Jurkat, Clone E6-1 (cell line): ENCODE measurements at places on chromosomes 3 and 15.

DNA sequence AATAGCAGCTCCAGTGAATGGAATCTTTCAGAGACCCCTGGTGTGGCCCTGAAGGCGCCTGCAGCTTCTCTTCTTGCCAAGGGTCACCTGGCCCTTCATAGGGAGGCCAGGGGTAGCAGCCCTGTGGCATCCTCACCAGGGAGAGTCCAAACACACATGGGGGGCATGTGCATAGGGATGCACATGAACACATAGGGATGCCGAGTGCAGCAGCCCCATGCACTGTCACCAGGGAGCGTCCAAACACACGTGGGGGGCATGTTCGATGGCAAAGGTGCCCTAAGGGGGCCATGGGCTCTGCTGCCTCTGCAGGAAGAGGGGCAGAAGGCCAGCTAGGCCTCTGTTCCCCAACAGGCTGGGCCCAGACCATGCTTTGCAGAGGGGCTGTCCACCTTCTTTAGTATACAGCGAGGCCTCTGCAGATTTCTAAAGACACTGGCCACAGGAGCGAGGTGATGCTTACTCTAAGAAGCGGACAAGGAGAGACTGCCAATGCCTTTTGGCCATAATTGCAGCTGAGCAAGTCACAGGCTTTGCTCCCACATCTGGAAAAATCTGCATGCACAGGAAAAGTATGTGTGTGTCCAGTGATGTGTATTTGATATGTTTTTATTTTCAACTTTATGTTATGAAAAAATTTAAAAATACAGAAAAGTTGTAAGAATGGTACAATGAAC lies 21.0 kb downstream of the ANAPC13 start:
- no peak for DNase-seq

GRCh38 chr3:152719264-152719663 lies 115.7 kb upstream of the P2RY1 start:
- no peak for DNase-seq

DNA sequence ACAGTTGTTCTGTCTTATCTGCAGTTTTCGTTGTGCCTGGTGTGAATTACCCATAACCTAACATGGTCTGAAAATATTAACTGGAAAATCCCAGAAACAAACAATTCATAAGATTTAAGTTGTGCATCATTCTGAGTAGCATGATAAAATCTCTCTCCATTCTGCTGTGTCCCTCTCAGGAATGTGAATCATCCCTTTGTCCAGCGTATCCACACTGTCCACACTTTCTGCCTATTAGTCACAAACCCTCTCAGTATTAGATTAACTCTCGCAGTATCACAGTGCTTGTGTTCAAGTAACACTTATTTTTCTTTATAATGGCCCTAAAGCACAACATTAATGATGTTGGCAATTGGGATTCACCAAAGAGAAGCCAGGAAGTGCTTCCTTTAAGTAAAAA lies 203.2 kb downstream of the CGGBP1 start:
- no peak for DNase-seq

- DNase-seq: peak; percentile 41
These were observed 294.8 kb downstream of the PLCL2 start for GRCh38 chr3:17179381-17180205.

DNA sequence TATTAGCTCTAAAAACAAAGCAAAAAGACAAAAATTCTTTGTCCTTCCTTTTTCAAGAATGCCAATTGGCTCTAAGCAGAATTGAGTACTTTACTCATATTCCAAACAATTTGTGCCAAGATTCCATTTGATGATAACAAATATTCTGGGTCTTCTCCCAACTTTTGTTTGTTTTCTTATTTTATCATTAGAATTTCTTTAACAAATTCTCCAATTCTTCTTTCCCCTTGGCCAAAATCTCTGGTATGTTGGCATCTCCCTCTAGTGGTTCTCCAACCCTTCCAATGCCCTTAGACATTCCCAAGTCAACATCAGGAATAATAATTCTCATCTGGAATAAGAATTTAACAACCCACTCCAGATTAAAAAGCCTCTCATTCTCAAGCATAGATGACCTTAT lies 5.3 kb downstream of the CPOX start:
- no peak for DNase-seq

DNA sequence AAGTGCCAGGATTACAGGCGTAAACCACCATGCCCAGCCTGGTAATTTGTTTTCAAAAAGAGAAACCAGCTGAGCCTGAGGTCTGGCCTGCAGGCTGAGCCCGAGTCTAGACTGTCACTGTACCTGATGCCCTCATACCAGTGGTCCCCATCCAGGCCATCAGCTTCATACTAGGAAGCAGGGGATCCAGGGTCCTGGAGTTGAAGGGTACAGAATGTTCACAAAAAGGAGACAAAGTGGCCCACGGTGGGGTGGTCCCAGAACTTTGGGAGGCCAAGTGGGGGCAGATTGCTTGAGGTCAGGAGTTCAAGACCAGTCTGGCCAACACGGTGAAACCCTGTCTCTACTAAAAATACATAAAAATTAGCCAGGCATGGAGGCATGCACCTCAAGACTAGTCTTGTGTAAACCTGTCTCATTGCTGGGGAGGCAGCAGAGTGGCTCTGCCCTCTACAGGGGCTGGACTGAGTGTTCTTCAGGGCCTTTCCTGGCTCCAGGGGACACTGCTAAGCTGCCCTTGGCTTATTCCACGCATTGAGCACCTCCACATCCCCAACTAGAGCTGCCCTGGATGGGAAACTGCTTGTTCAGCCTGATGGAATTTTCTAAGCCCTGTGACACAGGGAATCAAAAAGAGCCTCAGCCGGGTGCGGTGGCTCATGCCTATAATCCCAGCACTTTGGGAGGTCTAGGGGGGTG lies 7.9 kb upstream of the HHATL start:
- DNase-seq: no peak

DNA sequence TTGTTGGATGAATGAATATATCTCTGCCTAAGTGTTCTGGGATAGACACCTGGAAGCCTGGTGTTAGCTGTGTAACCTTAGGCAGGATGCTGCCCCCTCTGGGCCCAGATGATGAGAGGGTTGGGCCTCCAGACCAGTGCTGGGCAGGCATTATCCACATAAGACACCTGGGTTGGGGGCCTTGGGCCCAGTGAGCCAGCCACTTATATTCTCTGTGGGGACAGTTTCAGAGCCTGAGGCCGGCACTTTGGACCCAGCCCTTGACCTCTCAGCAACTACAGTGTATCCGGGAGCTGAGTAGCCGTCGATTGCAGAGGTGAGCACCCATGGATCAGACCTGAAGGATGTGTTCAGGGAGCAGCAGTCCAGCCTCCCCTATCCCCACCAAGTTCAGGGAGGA lies 2.2 kb downstream of the HEMK1 start:
- DNase-seq: no peak

DNA sequence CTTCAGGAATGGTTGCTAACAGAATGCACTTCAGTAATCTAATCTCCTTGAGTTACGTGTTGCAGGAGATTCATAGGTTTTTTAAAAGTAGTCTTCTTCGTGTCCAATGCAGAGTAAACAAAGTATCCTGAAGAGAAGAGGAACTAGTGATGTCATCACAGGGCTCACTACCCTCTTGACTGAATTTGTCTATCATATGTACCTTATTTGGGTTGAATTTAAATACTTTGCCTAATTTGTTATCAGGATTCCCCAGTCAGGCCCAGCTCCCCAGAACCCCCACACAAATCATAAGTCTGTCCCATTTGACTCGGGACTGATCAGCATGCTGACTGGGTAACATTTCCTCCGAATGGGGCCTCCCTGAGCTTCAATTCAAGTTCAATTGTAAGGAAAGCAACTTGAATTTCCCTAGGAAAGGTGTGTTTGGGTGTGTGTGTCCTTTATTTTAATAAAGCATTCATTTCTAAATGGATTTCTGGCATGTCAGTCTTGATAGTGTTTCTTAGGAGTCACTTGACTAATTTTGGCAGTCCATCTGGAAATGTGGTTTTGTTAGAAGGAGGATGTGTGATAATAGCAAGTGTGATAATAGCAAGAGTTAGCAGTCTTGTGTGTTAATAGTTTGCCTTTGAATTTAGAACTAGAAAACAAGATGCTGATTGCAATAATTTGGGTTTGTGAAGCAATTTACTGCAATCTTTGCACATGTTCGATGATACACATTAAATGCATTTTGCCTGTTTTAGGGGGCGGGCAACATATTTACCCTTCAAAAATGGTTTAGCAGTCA lies 21.9 kb downstream of the OXNAD1 start:
- DNase-seq: no peak

DNA sequence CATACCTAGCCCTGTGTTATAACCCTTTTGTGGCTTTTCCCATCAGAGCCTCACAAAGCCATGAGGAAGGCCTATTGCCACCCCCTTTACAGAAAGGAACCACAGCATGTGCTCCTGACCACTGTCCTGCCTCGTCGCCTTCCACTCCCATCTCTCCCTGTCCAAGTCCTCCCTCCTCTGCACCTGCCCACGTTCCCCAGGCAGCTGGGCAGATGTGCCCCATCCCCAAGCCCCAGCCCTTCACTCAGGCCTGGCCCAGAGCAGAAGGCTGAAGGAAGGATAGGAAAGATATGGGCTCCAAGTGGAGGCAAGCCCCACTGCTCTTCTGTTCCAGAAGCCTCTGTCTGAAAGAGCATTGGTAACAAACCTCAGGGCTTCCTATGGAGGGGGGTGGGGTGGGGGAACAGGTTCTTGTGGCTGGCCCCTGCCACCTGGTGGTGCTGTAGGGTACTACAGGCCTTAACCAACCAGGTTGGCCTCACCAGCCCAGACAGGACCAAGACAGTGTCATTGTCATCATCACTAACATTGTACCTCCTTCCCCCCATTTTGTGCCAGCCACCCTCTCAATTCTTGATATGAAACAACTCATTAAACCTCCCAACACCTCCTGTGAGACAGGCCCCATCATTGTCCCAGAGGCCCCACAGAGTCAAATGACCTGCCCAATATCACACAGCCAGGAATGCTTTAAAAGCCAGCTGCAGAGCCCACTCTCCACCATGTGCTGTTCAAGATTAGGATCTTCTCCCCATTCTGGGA lies 10.0 kb downstream of the POC1A start:
- peak; percentile 79 for DNase-seq

GRCh38 chr3:49294343-49294742 lies 17.3 kb upstream of the C3orf62 start:
- no peak for DNase-seq

GRCh38 chr15:83747050-83747717 lies 93.3 kb downstream of the ADAMTSL3 start:
- DNase-seq: no peak

GRCh38 chr3:141859651-141860050 lies 16.8 kb upstream of the ATP1B3 start:
- DNase-seq: no peak

DNA sequence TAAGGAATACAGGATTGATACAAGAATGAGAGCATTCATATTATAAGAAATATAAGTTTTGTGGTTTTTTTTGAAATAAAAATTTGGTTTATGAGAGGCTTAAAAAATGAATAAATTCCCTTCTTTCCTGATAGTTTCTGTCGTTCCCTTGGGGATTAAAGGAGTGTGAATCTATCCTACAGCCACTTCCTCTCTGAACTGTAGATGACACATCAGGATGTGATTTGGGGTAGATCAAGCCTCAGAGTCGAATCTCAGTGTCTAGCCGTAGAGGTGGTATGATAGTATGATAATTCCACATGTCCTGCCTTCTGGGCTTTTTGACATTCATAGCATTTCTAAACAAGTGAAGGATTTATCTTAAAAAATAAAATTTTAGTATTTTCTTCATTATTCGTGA lies 343.1 kb downstream of the LPP start:
- no peak for DNase-seq

- DNase-seq: no peak
These were observed 504.1 kb upstream of the CDIN1 start for GRCh38 chr15:36075333-36075732.

- no peak for DNase-seq
These were observed 36.0 kb downstream of the TSPAN3 start for GRCh38 chr15:77034695-77035489.

DNA sequence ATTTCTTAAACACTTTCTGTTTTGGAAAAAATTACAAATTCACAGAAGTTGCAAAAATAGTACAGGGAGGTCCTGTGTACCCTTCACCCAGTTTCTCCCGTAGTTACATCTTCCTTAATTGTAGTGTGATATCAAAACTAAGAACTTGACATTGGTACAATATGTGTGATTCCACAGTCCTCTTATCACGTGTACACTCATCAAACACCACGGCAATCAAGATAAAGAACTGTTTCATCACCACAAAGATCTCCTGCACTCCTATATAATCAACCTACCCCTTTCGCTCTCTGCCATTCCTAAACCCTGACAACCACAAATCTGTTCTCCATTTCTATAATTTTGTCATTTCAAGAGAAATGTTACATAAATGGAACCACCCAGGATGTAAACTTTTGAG lies 31.4 kb downstream of the POMGNT2 start:
- no peak for DNase-seq

DNA sequence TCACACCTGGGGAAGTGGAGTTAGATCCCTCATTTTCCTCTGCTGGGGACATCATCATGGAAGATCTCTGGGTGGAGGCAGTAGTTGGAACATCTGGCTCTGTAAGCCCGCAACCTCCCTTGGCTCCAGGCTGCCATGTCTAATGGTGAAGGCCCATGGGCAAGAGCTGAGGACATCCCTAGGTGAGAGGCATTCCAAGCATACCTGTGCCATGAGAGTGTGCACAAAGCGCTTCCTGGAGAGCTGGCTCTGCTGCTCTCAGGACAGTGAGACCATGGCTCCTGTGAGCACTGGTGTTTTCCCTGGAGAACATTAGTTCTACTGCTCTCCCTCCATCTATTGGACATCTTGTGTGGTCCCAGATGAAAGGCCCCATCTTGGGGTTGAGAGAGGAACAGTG lies 7.7 kb downstream of the MAPKAPK3 start:
- DNase-seq: no peak

DNA sequence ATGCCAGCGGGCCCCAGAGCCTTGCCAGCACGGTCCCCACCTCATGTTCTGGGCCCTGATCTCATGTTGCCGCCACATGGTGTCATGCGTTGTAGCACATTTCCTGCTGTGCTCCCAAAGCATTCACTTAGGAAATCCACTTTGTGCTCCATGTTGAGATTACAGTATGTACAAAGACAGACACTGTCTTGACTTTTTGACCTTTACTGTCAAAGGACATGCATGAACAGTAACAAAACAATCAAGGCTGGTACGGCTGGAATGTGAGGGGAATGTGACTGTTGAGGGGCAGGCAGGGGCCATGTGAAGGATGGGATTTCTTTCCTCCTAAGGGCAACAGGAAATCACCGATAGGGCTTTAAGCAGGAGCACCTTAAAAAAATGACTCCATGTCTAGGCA lies 53.3 kb upstream of the RPL32 start:
- no peak for DNase-seq

GRCh38 chr3:38268087-38268486 lies 2.5 kb downstream of the SLC22A13 start:
- no peak for DNase-seq
